ENCODE measurements at places on chromosomes 6 and 20.

DNA sequence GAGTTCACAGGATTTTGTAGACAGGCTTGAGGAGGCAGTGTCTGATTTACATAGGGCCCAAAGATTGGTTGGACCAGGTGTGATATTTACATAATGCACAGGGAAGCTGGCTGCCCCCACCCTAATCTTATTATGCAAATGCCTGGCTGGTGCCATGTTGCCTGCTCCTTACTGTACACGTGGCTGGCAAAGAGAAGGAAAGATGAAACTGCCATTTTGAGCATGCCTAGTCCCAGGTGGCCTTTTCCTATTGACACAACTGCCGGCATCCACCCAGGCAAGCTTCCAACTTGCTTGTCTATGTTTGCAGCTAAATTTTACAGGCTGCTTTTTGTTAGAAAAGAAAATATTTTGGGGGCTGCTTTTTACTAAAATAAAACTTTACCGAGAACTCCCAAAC lies 174.6 kb downstream of the LMBRD1 start:
- DNase-seq, result no peak

DNA sequence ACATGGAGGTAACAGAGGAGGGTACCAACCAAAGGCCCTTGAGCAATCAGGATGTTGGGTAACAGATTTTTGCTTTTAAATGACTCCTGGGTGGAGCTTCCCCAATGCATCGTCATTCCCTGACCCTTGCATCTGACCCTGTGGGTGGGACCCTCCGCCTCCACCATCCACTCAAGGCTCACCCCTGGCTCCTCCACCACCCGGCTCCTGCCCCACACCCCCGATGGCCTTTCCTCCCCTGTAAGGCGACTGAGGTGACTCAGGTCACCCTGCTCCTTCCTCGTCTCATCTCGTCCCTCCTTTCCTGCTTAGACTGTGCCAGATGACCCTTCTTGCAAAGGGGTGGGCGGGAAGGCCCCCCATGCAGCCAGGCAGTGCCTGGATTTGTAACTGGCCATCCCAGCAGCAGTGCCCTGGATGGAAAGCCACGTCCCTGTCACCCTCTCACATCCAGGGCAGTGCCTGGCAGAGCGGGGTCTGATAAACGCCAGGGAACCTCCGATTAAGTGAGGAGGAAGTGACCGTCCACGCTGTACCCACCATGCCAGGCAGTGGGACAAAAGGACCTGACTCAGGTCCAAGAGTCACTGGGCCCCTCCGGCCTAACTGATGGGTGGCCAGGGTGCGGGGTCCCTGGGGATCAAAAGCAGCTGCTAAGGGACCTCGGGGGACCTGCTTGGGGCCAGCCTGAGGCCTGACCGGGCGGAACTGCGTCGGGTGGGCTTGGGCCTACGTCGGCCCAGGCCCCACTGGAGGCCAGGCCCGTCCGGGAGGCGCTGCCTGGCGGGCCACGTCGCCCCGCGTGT lies 624 bp upstream of the NPEPL1 start:
- DNase-seq, result no peak

DNA sequence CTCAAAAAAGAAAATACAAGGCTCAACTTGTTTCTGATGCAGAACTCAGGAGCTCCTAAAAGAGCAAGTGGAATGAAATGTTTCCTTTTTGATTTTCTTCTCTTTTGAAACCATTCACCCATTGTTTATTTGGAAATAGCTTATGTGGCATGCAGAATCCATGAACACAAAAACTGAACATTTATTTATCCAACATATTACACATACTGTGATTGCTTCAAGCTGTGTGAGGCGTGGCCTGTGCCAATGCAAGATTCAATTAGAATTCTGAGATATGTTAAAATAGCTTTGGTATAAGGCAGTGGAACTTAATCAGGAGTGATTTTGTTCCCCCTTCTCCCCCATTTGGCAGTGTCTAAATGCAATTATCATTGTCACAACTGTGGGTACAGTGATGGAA lies 45.9 kb upstream of the CARMIL1 start:
- no peak for DNase-seq

DNA sequence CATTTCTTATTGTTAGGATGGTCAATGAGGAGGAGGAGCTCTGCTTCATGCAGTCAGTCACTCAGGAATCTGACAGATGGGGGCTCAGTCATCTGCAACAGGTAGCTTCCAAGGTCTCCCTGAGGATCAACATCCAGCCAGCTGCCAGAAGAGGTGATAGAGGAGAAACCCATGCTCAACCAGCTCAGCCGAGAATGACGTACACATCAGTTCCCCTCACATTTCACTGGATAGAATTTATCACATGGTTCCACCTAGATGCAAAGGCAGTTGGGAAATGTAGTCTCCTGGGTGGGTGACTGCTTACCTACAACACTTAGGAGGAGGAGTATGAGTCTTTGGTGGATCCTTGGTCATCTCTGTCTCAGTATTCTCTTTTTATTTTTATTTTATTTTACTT lies 144.5 kb downstream of the CEBPB start:
- DNase-seq, result no peak

DNA sequence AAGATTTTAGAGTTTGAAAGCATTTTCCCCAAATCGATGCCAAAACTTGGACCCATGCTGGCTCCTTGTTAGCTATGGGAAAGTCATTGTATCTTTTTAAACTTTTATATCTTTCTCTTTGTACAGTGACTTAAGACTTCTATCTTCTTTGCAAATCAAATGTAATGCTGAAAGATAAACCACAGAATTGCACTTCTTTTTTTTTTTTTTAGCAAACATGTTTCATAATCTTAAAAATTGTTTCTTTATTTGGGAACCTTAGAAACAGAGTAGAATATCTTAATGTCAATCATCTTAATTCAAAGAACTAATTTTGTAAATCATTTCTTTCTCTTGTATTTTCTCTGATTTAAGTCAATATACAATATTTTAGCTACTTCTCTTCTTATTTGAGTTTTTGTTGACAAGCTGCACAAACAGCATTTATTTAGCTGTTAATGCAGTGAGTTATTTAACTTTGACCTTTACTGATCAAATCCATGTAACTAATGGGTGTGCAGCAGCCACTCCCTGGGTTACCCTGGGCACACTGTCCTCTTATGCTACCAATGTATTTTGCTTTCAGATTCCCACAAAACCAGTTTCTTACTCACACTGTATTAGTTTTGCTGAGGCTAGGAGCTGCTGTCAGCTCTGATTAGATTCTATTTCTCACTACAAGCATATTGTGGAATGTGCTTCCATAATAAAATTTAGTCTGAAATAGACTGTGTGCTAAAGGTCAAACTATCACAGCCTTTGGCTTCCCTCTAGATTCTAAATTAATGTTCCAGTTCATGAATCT lies 279.6 kb downstream of the ADGB start:
- DNase-seq, result no peak

GRCh38 chr6:21213492-21213891 lies 380.1 kb upstream of the SOX4 start:
- no peak for DNase-seq

DNA sequence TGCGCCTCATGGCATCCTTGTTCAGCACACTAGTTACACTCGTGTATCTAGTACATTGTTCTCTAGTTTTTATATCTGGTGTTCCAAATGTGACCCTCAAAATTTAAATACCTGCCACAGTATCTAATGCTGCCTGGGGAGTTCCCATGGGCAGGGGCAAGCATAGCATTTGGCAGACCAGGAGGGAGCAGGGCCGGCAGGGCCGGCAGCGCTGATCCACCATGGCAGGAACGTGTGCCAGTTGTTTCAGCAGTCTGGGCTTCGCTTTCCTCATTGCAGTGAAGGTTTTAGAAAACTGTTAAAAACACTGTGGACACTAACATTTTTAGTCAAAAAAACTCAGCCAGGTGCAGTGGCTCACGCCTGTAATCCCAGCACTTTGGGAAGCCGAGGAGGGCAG lies 19.2 kb downstream of the NANP start:
- DNase-seq, result no peak

GRCh38 chr6:56517155-56517745 lies 125.4 kb downstream of the DST start:
- DNase-seq, result peak; percentile 34

GRCh38 chr6:15033850-15034203 lies 212.0 kb upstream of the JARID2 start:
- DNase-seq, result no peak

DNA sequence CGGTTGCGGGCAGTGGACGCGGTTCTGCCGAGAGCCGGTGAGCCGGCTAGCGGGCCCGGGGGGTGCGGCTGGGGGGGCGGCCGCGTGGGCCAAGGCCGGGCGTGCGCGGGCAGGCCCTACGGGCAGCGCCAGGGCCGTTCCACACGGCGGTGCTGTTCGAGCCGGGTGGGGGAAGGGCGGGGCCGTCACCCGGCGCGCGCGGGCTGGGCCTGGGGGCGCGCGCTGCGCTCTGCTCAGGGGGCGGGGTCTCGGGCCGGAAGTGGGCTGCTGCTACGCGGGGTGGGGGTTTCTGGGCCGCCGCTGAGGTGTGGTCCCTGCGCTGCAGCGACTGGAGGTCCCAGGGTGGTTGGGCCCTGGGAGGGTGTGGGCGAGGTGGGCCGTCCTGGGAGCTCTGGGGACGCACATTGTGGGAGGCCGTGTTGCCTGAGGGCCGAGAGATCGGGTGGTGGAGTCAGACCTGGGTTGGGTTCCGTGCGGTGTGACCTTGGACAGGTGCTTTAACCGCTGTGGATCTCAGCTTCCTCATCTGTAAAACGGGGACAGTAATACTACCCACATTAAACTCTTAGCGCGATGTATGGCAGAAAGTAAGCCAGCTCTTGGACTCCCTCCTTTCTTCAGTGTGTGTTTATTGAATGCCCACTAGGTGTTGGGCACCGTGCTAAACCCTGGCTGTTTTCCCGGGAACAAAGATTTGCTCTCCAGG lies 391 bp downstream of the MAPRE1 start:
- no peak for DNase-seq

GRCh38 chr6:138465007-138465645 lies 34.2 kb downstream of the NHSL1 start:
- DNase-seq, result peak; percentile 74

GRCh38 chr6:2848851-2849250 lies 7.2 kb upstream of the SERPINB1 start:
- no peak for DNase-seq

- no peak for DNase-seq
Measured at GRCh38 chr6:100695445-100695844, 185.7 kb downstream of the ASCC3 start.

GRCh38 chr6:133503336-133503729 lies 262.2 kb downstream of the EYA4 start:
- peak; percentile 18 for DNase-seq

DNA sequence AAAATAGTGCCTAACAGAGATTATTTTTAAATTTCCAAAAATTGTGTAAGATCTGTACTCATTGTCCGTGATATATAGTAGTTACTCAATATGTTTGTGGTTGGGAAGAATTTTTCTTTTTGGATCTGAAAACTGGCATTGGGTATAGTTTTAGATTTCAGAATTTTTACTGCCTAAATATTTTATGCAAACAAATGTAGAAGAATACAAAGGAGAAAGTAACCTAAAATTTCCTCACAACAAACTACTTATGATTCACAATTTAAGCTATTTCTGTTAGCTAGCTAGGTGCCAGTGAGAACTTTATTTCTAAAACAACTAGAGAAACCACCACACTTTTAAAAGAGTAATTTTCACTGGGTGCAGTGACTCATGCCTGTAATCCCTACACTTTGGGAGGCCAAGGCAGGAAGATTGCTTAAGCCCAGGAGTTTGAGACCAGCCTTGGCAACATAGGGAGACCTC lies 38.8 kb downstream of the SESN1 start:
- DNase-seq, result no peak

DNA sequence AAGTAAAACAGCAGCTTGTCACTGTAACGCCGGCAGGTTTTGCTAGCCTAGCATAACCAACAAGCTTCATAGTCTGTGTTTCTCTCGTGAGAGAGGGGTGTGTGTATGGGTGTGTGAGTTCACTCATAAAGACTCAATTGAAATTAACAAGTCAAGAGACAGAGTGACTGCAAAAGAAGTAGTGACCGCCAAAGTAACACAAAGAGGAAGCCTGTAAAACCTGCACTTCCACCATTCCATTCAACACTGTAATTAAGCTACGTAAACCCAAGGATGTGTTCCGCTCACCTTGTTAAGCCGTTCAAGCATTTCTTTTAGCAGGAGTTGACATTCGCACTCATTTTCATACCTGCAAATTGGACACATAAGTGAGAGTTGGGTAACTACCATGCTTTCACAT lies 6.6 kb downstream of the BFSP1 start:
- DNase-seq, result no peak

DNA sequence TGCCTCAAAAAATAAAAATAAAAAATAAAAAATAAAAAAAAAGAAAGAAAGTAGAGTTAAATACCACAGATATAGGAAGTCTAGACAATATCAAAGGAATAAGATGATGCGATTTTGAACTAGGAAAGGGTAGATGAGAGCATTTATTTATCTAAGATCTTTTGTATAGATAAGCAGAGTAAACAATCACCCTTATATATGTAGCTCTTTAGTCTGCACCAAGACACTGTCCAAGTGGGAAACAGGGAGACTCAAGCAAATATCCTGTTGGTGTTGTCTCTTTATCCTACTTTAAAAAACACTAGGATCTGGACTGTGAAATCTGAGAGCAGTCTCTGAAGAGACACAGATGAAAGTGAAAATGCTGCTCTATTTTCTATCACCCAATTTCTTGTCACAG lies 587.0 kb upstream of the FLRT3 start:
- DNase-seq, result no peak

- DNase-seq, result no peak
Measured at GRCh38 chr6:101113468-101114260, 232.5 kb upstream of the ASCC3 start.

DNA sequence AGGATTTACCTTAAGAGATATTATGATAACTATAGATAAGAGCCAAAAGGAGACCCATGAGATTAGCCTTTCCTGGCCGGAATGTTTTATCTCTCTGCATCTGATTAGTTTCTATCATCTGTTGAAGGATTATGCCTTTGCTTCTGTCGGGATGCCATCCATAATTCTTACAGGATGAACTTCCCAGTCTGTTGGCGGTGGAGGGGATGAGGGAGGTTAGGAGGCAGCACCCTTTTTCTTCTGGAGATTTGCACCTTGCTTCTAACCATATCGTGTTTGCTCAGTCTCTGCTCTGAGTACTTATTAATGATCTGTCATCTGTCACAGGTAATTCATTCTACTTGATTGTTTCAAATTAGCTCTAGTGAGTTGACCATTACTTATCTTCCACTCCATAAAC lies 292.1 kb downstream of the KHDC1L start:
- DNase-seq, result no peak

- DNase-seq, result no peak
Measured at GRCh38 chr6:140283197-140283596, 908.7 kb upstream of the CITED2 start.

DNA sequence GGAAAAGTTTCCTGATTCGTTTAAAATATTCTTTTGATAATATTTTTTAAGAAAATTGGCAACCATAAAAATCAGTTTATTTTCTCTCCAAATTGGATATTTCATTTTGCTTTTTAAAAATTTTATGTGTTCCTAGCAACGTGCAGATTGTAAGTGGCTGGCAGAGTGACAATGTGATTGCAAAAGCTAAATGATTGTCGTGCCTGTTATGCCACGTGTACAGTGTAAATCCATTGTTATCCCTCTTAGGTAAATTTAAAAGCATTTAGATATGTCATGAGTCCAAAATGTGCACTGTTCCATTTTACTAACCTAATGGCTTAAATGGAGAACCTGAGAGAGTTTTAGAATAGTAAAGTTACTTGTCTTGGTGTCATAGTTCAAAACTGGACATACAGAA lies 94.4 kb upstream of the ADGRF4 start:
- DNase-seq, result no peak

GRCh38 chr20:50920997-50921396 lies 10.2 kb downstream of the ADNP start:
- no peak for DNase-seq

- DNase-seq, result no peak
Measured at GRCh38 chr6:3862038-3862437, 12.9 kb downstream of the FAM50B start.

- no peak for DNase-seq
Measured at GRCh38 chr20:37976887-37977286, 56.4 kb downstream of the TTI1 start.

All from fibroblast of the conjunctiva (primary cell).